Inflammatory macrophage (primary cell): ENCODE measurements at places on chromosomes 5 and 9.

DNA sequence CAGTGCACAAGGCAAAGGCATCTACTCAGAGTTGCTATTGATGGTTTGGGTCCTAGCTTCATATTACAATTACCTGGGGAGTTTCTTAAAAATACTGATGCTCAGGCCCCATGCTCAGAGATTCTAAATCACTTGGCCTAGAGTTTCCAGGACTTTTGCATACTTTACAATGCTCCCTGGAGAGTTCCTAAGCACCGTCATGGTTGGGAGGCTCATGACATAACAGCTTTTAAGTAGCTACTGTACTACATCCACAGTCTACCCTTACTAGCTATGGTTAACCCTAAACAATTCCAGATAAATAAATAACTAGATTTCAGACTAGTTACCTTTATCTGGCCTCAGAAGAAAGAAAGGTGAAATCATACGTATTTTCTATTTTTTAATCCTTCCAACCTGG lies 414.4 kb downstream of the PDE4D start:
- DNase-seq, result no peak

DNA sequence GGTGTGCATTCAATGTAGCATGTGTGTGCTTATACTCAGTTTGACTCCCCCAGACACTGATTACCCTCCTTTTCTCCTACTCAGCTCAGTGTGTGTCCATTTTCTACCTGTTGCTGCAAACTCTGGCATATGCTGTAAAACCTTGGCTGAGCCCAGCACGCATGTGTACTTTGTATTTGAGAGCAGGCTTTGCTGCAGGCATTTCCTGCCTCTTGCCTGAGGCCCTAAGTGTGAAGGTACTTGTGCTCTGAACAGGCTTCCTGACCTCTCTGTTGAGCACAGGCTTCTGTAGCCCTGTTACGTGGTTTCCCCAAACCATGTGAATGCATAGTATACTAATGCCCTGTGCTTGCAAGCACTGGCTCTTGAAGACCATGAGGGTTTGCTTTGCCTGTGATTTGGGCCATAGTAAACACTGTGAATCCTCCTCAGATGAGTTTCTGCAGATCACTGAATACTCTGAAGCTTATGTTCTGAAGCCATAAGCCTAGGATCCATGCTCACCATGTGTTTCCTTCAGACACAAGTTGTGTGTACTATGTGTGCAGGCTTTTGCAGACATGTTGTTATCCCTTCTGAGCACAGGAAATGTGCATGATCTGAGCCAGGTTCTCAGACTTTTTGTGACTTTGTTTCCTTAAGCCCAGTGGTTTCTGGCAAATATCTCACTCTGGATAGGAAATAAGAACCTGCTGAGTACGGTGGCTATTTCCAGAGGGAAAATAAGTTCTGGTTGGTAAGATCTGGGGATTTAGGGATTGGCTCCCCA lies 124.9 kb upstream of the RUSC2 start:
- no peak for DNase-seq

- peak; percentile 42 for DNase-seq
Observed at GRCh38 chr5:143896966-143897365, 85.0 kb downstream of the HMHB1 start.

GRCh38 chr5:144315994-144316634 lies 145.4 kb downstream of the KCTD16 start:
- DNase-seq, result no peak

- no peak for DNase-seq
Observed at GRCh38 chr9:15096972-15097371, 186.7 kb upstream of the FREM1 start.

- no peak for DNase-seq
Observed at GRCh38 chr5:174531782-174532191, 192.6 kb upstream of the MSX2 start.

- no peak for DNase-seq
Observed at GRCh38 chr5:156929366-156929948, 33.6 kb downstream of the TIMD4 start.

GRCh38 chr5:93886098-93886806 lies 144.9 kb upstream of the POU5F2 start:
- no peak for DNase-seq

GRCh38 chr5:37915097-37915736 lies 75.4 kb upstream of the GDNF start:
- DNase-seq, result no peak

DNA sequence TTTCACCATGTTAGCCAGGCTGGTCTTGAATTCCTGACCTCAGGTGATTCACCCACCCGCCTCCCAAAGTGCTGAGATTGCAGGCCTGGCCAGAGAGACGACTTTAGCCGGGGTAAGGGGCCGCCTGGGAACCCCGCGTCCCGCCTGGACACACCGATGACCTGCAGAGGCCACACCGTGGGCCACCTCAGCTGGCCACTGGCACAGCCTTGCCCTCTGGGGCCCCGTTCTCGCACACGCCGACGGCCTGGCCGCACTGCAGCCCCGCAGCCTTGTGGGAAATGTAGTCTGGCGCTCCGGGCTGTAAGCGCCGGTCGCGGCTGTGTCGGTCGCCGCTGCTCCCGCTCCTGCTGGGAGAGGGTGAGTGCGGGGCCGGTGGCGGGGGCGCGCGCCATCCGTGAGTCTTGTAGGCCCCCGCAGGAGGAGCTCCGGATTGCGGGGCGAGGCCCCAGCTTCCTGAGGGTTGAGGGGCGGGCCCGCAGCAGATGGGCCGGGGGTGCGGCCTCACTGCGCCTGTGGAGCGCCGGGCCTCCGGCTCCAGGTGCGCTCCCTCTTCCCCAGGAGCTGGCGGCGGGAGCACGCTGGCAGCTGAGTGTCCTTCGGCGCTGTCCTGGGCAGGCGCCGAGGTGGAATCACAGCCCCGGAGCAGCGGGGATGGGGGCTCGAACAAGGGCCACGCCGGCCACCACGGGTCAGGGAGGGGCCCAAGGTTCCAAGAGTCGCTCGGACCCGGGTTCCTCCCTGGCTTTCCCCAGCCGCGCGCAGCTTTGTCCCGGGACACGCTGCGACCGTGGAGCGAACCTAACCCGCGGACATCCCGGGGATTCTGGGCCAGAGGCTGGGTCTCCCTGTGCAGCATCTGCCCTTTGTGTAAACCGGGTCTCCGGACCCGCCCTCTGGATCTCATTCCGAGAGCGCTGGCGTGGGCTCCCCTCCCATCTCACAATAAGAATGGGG lies at the start of gene ZFP2:
Gene ZFP2 (plus strand): TSS at position 299 of the 957 bp plus-strand sequence. CDS start 35,401 bp downstream, outside the sequence.
- DNase-seq, result peak; percentile 21

GRCh38 chr9:34451545-34451944 lies 6.8 kb downstream of the FAM219A start:
- DNase-seq, result no peak

- DNase-seq, result no peak
Observed at GRCh38 chr9:117013440-117013995, 326.4 kb downstream of the TRIM32 start.

GRCh38 chr9:94717761-94718160 lies 8.7 kb upstream of the AOPEP start:
- no peak for DNase-seq

- DNase-seq, result no peak
Observed at GRCh38 chr5:169635936-169636335, 1.1 kb upstream of the DOCK2 start.

DNA sequence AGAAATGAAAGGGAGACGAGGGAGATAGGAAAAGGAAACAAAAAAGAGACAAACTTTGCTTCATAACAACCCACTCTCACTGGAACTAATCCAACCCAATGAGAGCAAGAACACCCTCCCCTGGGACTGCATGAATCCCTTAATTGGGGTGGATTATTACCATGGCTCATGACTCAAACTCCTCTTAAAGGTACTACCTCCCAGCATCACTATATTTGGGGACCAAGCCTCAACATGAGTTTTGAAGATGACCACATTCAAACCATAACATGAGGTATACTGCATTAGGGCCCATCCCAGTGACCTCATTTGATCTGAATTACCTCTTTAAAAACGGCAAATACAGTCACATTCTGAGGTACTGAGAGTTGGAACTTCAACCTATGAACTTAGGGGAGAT lies 8.0 kb downstream of the MTAP start:
- DNase-seq, result no peak

DNA sequence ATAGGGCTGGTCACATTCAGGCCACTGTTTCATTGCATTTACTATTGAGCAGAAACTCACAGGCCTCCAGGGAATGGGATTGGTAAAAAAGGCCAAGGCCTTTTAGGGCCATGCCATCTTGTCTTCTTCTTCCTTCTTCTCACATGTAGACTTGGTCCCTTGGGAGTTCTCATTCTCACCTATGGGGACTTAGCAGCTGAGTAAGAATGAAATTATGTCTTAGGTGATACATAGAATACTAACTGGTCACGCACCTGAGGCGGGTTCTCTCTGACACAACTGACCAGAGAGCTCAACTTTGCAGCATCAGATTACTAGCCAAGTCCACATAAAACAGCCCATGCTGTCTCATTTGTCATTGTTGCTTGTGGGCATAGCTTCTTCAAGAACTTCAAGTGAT lies 641.8 kb downstream of the EFNA5 start:
- DNase-seq, result no peak

DNA sequence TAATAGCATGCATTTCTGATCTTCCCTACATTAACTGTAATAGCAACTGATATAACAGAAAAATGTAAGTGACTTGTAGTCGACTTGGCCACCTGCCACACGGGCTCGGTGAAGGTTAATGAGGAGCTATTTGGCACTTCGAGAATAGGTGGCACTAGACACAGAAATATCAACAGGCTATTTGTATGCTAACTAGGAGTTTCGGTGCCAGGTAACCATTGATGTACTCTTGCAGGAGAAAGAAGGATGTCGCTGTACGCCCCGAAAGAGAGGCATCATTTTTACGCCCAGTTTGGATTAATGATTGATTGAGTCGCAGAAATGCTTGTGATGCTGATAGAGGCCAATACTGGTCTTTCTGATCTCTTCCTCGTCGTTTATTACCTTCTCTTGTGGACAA lies 516 bp upstream of the DMRT2 start:
- DNase-seq, result no peak

- no peak for DNase-seq
Observed at GRCh38 chr9:125510980-125511379, 196.0 kb downstream of the MAPKAP1 start.

DNA sequence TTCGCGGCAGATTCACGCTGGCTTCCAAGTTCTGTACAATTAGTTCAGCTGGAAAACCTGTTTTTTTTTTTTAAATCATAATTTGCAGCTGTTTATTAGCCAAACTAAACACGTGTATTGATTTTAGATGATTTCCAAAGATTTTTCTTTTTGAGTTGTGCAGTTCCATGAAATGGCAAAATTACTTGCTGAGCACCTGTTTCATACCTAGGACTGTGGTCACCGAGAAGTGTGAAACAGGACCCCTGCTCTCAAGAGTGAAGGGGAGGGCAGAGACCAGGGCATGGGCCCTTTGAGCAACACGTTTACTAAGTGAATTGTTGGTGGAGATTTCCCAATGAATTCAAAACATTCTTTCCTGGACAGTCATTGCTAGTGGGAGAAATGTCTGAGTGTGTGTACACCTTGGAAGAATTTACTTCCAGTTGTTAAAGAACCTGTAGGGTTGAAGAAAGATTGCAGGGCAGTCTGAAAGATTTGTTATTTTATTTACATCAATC lies 688 bp downstream of the SNX24 start:
- no peak for DNase-seq

DNA sequence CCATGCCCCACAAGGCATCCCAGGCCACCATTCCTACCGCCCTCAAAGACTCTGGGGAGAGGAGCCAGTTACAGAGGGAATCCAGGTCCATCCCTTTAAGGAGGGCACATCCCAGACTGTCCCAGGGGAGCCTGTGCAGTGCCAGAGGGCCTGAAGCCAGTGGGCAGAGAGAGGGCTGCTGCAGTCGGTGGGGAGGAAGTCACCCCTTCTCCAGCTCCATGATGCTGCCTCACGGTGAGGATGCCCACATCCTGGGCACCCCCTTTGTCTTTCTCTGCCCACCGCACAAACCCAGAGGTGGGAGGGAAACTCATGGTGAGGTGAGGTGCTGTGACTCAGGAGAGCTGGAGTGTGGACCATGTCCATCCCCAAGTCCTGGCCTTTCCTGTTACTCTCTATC lies 26.2 kb upstream of the ANKRD33B start:
- DNase-seq, result no peak

DNA sequence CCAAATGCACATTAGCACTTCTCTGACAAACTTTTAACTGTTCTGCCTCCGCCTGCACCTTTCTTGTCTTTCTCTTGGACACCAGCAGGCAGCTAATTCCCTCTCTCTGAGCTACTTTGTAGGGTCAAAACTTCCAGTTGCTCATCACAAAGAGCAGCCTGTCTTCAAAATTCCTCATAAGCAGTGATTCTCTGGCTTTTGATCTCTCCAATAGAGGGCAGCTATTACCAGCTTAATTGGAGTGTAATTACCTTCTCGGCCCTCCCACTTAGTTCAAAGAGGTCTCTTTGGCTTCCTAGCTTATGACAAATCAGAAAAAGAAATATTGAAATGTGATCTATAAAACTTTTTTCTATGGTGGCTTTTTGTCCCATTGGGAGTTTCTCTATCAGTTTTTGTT lies 43.6 kb upstream of the RAD23B start:
- peak; percentile 21 for DNase-seq

DNA sequence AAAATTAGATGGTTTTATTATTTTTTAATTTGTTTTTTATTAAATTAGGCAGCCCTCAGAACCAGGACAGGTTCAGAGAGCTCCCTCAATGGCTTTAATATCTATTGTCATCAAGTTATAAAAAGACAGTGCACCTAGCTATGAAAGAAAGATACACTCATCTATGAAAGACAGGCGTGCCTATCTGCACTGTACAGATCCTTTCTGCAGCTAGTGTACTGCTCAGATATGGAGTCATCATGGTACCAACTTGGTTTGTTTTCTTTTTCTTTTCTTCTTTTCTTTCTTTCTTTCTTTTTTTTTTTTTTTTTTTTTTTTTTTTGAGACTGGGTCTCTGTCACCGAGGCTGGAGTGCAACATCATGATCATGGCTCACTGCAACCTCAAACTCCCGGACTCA lies 54.8 kb upstream of the GPBP1 start:
- no peak for DNase-seq

DNA sequence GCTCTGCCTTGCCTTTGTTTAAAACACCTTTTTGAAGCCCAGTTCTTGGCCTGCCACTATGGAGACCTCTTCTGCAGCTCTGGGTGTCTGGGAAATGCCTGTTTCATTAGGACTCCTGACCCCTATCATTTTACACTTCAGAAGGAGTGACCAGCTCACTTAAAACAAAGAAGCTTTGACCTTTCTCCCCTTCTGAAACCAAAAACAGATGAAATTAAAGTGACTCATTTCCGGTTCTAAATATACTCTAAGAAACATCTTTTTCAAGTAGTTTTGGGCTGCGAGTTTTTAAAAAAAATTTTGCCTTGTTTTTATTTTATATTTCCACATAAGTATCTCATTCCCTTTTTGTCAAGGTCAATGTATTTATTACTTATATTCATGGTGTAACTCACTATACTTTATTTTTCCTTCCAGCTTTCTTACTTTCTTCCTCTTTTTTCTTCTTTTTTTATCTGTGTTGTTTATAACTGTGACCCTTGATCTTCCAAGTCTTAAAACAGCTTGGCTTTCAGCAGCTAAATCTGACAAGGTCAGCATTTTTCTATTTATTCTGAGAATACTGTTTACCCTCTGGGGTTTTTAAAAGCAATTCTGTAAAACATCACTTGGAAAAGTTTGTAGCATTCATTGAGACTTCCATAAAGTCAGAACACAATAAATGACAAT lies 672.9 kb downstream of the NR2F1-AS1 start:
- no peak for DNase-seq
